ENCODE measurements at places on chromosomes 11 and 22.
A peak's percentile ranks its signal among the peaks of the same experiment; 100 is the strongest.

GRCh38 chr11:45847911-45848316 lies 639 bp downstream of the CRY2 start:
- peak; percentile 17 for DNase-seq

DNA sequence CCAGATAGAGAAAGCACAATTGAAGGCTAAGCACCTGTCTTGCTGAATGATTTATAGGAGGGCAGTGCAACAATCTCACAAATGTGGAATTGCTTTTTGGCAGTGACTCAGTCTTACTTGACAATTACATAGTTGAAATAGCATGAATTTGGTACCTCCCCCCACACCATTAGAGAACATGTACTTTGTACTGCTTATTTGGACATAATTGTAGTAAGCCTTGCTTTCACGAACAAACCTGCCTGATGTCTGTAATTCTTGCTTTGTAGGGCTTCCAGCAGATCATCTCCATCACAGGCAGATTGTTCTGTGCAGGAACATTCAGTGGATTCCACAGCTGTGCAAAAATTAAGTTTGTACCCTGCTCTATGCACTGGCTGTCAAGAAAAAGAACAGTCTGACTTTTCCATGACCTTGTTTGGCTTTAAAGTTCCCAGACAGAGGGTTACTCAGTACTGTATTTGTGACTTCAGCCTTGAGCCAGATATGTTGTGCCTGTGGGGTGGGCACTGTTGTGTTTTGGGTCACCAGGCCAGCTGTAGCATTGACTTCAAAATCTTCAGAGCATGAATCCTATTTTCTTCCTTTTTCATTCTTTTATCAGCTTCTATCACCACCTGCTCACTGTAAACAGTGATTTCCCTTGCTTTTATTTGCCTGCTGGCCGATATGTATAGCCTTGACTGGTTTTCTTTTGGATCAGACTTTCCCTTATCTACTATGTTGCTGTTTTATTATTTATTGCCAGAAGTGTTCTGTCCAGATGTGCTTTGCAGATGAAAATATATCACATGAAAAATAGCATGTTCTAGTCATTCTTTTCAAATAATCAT lies 941.0 kb upstream of the CHORDC1 start:
- no peak for DNase-seq

DNA sequence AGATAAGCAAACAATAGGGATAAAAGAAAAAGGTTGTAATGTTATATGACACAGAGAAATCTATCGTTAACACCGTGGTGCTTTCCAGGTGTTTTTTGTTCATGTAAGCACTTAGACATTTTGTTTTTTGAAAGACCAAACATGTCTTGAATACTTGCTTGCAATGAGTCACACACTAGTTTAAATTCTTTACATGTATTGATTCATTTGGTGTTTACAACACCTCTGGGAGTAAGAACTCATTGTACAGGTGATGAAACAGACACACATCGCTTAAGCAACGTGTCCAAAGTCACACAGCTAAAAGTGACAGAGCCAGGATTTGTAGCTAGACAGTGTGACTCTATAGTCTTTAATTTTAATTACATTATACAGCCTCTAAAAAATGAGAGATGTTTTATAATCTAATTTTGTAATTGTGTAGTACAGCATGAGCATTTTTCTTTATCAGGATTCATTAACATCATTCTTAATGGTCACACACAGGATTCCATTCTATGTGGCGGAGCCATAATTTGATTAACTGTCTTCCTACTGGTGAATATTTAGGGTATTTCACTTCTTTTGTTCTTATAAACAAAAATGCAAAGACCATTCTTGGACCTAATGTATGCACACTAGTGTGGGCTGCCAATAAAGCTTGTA lies 148.8 kb downstream of the DBX1 start:
- DNase-seq = no peak

- no peak for DNase-seq
These were observed 16.5 kb downstream of the SIAE start for GRCh38 chr11:124656774-124657630.

DNA sequence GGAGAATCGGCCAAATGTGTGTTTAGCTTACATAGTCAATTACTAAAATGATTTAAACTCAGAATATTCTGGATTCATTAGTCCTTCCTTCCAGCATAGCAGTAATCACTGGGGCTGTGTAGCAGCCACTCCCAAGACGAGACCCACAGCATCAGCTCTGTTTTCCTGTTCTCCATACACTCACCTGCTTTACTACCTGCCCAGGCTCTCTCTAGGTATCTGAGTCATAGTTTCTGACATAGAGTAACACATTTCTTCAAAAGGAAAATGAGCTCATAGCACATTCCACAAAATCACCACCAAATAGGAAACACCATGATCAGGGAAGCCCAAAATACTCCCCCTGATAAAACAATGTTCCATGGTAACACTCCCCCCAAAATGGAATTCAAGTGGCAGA lies 22.9 kb downstream of the MORC2 start:
- DNase-seq = no peak

DNA sequence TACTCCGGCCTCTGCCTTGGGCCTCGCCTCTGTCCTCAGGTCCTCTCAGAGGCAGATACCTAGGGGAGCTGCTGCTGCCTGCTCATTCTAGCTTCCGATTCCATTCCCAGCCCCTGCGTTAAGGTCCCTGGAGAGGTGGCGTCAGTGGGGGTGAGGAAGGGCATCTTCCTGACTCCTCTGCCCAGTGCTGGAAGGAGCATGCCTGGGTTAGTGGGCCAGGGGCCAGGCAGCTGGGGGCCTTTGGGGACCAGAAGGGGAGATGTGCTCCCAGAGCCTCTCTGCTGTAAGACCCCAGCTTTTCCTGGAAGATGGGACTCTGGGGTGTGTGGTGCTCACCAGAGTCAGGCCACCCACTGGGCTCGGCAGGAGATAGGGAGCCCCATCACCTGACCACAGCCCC lies 3.6 kb upstream of the MYO7A start:
- no peak for DNase-seq

GRCh38 chr22:22616636-22617035 lies 27.8 kb upstream of the GGTLC2 start:
- DNase-seq = no peak

- DNase-seq = peak; percentile 36
These were observed 112.1 kb downstream of the TRIM29 start for GRCh38 chr11:120025606-120026335.

GRCh38 chr11:118099838-118100556 lies 13.2 kb upstream of the SMIM35 start:
- DNase-seq = no peak

GRCh38 chr11:56271092-56271491 lies 2.9 kb upstream of the OR5T1 start:
- no peak for DNase-seq

DNA sequence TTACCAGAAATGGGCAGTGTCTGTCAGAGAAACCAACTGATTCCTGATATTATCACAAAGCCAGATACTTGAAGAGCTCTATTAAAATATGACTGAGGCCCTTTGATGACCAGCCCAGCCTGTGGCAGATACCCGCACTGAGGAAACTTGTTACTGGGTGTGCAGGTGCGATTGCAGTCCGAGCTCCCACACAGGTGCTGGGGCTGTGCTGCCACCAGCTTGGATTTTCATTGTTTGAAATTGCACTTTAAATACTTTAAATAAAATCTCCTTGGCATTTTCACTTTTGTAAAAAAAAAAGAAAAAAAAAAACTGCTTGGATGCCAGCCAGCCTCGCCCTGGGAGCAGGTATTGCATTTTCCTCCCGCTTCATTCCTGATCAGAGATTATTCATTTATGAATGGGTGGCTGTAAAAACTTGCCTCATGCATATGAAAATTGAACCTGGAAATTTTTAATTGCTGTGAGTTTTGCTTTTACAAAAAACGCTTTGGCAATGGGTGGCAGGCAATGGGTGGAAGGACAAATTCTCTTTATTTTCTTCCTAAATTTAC lies 21.2 kb downstream of the EHF start:
- no peak for DNase-seq

- no peak for DNase-seq
These were observed 76.2 kb downstream of the SVIP start for GRCh38 chr11:22753416-22753815.

GRCh38 chr11:67351275-67352005 lies 1.9 kb downstream of the POLD4 start:
- DNase-seq = peak; percentile 65

GRCh38 chr11:13923716-13924650 lies 38.5 kb upstream of the SPON1 start:
- DNase-seq = no peak

DNA sequence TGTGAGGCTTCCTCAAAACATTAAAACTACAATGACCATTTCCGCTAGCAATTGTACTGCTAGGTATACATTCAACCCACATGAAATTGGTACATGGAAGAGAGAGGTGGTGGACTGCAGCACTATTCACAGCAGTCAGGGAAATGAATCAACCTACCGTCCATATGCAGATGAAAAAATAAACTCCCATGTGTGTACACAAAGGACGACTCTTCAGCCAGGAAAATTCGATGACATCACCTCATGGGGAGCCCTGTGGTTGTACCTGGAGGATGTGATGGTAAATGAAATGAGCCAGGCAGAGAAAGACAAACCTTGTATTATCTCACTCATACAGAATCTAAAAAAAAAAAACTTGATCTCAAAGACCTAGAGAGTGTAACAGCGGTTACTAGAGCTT lies 23.3 kb downstream of the RFPL3 start:
- peak; percentile 2 for DNase-seq

- no peak for DNase-seq
These were observed 9.9 kb upstream of the NUP160 start for GRCh38 chr11:47857892-47858543.

GRCh38 chr22:50146439-50147238 lies 23.9 kb upstream of the PANX2 start:
- DNase-seq = no peak

DNA sequence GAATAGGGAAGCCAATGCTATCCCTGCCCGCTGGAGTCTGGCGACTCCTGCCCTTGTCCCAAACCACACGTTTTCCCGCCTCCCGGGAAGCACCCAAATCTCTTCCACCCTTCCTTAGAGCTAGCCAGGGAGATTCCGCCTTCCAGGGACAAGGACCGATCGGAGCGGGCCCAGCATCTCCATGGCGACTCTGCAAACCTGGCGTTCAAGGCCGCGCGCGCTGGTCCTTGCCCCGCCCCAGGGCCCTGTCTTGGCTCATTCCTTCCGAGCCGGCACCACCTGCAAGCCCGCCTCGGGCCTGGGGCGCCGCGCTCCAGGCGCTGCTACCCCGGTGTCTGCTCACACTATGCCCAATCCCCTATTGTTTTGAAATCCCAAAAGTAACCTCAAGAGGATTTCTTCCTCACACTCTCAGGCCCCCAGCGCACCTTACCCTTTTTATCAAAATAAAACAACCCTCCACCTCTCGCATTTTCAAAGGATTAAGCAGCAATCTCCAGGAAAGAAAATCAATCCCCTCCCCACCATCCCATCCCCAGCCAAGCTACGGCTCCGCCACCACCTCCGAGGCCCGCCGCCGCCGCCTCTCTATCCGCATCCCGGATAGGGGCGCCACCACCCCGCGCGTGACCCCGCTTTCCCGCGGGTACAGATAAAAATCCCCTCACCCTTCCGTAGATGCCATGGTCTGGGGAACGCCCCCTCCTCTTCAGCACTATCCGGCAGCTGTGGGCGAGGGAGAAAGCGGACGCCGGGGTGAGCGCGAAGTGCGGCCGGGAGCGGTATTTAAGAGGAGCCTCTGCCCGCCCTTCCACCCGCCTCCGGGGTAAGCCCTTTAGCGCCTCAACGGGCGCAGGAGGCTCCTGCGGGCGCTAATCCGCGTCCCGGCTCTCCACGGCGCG lies 825 bp downstream of the SLC1A2 start:
- DNase-seq = no peak

GRCh38 chr22:25680956-25681355 lies 61.0 kb upstream of the MYO18B start:
- DNase-seq = no peak

DNA sequence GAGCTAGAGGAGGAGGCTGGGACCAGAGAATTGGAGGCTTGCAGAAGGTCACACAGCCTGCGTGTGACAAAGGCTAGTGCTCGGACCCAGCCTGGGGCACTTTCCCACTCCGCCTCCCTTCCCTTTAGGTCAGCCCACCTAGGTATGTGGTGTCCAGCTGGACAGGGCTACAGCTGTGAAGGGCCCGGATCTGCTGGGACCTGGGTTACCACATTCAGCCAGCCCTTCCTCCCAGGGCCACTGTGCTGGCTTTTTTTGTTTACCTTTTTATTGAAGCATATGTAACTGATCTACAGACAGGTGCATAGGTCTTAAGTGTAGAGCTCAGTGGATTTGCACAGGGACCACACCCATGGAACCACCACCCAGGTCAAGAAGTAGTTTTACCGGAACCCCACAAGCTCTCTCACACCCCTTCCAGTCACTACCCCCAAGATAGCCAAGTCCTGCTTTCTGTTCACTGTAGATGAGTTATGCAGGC lies 8.7 kb downstream of the CAPN5 start:
- peak; percentile 15 for DNase-seq

GRCh38 chr11:45085646-45086501 lies 60.6 kb upstream of the PRDM11 start:
- no peak for DNase-seq

DNA sequence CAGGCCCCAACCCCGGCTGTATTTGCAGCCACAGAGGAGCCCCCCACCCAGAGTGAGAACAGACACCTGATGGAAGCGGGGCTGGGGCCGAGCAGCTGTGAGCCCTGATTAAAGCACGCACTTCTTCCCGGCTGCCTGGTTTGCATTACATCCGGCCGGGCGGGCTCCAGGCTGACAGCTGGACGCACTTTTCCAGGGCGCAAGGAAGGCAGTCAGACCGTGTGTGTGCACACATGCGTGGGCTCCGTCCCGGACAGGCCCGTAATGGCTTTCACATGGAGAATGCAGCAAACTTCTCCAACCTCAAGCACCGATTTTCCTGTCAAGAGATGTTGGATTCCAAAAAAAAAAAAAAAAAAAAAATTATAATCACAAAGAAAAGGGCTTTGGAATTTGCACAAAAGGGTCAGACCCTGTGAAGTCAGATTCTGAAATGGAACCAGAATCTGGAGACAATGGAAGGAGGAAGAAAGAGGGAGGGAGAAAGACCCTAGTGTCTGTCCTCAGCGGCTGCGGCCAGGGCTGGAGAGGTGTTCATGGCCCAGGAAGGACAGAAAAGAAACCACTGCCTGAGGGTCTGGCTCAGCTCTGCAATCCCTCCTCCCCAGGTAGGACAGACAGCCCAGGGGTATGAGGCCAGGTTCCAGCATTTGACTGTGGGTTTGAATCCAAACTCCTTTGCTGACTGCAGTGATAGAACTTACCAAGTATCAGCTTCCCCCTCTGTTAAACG lies 365.5 kb downstream of the MN1 start:
- no peak for DNase-seq

DNA sequence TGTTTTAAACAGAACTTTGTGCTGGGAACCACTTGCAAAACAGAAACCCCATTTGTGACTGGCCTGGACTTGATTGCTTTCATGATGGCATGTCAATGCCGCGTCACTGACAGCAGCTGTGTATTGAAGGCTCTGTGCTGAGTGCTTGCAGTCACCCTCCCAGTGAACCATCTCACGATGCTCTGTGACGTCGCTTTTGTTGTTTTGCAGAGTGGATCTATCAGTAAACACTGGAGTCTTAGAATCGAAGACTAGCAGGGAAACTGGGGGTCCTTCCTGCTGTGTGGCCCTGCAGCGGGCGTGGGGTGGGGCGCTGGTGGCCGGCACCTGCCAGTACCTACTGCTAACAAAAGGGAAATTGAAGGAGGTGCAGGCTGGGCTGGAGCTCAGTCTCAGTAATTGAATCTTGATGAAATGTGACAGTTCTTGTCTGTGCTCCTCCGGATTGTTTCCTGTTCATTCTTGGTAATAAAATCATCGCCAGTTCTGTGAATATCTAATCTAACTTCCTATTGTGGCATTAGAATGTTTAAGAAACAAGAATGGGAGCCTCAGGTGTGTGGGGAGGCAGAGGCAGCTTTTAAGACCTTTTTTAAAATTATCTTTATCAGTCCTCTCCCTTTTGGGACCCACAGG lies 50.5 kb upstream of the PARVG start:
- DNase-seq = no peak

GRCh38 chr22:17119481-17120202 lies 1.5 kb downstream of the TMEM121B start:
- no peak for DNase-seq
